Fibroblast of skin of right biceps (primary cell): ENCODE measurements at places on chromosomes 3 and 15.

GRCh38 chr3:28917895-28918475, 362.9 kb upstream of the RBMS3 start:
- DNase-seq = no peak

- DNase-seq = peak; percentile 81
Observed at GRCh38 chr3:41710646-41711388, 251.1 kb downstream of the ULK4 start.

GRCh38 chr3:14425581-14426304, 23.3 kb downstream of the SLC6A6 start:
- DNase-seq = no peak

- peak; percentile 33 for DNase-seq
Observed at GRCh38 chr3:139937674-139938279, 2.8 kb downstream of the CLSTN2 start.

DNA sequence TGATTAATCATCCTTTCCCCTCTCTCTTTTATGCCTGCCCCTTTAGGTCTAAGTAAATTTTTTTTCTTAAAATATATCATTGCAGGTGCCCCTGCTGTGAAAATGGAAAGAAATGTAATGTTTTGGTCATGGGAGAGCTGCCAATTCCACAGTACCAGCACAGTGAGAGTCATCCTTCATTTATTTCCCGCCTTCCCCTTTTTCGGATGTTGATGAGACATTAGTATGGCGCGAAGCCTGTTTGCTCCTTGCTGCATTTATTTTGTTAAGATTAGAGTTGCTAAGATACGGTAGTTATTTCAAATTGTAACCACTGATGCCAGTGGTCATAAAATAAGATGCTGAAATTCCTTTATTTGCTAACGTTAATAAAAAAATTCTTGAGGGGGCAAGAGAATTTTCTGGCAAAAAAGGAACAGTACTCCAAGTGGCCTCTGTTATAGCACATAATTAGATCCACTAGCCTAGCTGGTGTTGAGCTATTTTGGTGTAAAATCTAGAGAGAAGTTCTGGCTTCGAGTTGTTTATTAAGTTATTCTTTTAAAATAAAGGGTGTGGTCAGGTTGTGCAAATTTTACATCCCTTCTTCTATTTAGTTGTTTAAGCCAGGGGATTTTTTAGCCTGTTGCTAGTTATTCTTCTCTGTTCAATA, 62.8 kb downstream of the MDFIC2 start:
- DNase-seq = peak; percentile 6

GRCh38 chr15:98755781-98756180, 107.4 kb downstream of the IGF1R start:
- peak; percentile 16 for DNase-seq

- DNase-seq = peak; percentile 93
Observed at GRCh38 chr3:39166932-39167532, 13.6 kb upstream of the CSRNP1 start.

DNA sequence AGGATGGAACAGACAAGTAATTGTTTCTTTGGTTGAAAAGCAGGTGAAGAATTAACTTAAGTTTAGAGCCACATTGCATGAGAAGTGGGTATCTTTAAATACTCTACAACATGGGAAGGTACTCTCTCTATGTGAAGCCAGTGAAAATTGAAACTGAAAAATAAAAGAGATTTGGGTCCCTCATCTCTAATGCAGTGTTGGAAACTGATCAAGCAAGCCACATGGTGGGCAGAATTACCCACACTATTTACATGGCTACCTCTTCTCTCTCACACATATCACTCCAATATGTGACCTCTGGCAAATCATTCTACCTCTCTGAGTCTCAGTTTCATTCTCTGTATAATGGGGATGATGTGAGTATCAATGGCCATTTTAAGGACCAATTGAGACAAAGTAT, 339.0 kb downstream of the IL5RA start:
- DNase-seq = no peak

- no peak for DNase-seq
Observed at GRCh38 chr3:128194843-128195242, 41.6 kb downstream of the EEFSEC start.

- DNase-seq = no peak
Observed at GRCh38 chr15:96362755-96363651, 32.5 kb downstream of the NR2F2 start.

- peak; percentile 64 for DNase-seq
Observed at GRCh38 chr3:87414271-87414670, 137.9 kb upstream of the POU1F1 start.

DNA sequence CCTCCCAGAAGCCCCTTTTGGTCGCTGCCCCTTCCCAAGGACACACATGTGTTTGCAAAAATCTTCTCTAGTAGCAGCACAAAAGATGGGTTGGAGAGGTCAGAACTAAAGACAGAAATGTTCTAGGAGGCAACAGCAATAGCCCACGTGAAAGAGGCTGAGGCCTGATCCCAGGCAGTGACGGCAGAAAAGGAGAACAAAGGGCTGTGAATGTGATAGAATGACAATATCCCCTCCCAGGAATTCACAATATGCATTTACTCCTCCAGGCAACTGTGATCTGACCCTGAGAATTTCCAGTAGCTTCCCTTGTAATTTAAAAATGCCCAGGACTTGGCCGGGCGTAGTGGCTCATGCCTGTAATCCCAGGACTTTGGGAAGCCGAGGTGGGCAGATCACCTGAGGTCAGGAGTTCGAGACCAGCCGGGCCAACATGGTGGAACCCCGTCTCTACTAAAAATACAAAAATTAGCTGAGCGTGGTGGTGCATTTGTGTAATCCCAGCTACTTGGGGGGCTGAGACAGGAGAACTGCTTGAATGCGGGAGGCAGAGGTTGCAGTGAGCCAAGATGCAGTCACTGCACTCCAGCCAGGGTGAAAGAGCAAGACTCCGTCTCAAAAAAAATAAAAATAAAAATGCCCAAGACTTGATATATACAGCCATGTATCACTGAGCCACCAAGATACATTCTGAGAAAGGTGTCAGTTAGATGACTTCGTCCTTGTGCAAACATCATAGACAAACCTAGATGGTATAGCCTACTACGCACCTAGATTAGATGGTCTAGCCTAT, 43.6 kb upstream of the PIAS1 start:
- no peak for DNase-seq

- no peak for DNase-seq
Observed at GRCh38 chr3:52593103-52593502, 56.7 kb downstream of the UQCC5 start.

DNA sequence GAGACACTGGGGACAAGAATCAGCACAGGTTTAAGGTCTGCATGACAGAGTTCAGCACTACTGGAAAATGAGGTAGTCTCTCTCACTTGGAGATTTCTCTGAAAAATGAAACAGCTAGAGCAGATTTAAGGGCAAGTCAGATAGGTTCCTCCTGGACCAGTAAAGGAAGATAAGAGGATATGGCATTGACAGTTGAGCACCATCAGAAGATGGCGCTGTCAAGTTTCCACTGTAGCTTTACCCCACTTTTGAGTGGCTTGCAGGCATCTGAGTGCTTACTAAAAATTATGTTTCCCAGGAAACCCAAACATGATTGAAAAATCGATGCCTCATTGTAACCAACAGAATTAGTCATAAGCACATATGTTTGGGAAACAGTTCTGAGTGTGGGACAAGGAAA, 407.2 kb upstream of the UBE2E2 start:
- DNase-seq = no peak

DNA sequence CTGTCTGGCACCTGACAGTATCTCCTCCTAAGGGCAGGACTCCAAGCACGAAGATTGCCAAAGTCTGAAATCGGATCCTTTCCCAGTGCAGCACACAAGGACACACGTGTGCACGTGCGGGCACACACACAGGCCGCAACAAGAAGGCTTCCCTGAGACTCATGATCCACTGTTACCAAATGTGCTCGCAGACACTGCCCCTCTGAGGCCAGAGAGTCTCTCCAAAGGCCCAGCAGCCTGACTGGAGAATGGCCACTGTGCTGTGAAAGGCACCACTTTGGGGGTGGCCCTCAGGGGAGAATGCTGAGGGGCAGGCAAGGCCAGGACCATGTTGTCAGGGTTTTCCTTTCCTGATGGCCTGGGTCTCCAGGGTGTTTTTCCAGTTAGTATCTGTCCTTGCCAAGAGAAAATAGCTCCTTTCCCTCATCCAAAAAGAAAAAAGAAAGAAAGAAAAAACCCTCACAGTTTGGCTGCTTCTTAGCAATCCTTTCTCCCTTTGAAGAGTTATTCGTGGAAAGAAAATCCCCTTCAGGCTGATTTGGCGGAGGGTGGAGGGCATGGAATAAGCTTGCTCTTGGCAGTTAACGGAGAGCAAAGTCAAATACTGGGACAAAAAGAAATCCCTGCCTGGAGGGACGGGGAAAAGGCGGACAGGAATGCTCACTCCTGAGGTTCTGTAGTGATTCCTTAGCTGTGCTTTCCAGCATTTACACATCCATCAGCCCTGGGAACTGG, 112.2 kb upstream of the ETV5 start:
- no peak for DNase-seq

DNA sequence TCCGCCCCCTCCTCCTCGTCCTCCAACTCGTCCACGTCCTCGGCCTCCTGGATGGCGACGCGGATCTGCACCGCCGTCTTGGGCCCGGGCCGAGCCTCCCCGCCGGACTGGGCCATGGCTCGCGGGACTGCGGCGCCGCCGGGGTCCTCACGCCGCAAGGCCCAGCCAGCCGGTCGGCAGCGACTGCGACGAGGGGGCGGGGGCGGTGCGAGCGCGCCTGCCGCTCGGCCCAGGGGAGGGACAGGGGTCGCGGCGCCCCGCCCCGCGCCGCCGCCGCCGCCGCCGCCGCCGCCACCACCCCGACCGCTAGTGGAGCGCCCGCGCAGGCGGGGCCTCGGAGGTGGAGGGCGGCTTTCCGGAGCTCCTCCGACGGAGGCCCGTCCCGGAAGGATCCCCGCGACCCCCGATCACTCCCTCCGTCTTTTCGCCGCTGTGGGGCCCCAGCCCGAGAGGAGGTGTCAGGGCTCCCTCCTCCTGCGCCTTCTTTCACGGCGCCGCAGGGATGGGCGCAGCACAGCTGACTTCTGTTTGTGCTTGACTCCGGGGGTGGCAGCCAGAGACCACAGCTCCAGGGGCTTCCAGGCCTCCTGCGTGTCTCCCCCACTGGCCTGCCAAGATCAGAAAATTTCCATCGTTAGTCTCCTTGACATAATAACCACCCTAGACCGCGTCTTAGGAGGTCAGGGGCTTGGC, at the start of gene LARP6:
TSS of gene LARP6 (minus strand) at position 185 of the 693 bp plus-strand sequence. CDS start at position 116, 69 bp downstream.
- DNase-seq = peak; percentile 72

DNA sequence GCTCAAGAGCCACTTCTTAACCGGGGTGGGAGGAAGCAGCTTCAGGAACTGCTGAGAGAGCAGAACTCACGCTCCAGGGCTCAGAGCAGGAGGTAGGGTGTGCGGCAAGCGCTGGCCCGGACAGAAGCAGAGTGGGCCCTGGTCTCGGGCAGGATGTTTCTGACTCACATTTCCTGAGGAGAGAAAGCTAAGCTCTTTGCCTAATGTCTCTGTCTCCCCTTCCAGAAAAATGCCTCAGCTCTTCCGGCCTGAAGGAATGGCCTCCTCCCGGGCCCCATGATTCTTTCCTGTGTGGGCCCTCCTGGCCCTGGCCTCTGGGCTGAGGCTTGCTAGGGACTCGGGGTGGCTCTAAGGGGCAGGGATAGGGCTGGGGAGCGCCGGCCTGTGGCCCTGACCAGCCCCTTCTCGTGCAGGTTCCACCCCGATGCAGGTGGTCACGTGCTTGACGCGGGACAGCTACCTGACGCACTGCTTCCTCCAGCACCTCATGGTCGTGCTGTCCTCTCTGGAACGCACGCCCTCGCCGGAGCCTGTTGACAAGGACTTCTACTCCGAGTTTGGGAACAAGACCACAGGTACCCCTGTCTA, 4.1 kb upstream of the STAB1 start:
- DNase-seq = no peak

GRCh38 chr3:197546307-197547085, 9.3 kb downstream of the BDH1 start:
- DNase-seq = no peak

- peak; percentile 77 for DNase-seq
Observed at GRCh38 chr3:150227839-150228238, 180.3 kb upstream of the TSC22D2 start.

GRCh38 chr3:16883723-16884083, 1.1 kb upstream of the PLCL2 start:
- DNase-seq = no peak

DNA sequence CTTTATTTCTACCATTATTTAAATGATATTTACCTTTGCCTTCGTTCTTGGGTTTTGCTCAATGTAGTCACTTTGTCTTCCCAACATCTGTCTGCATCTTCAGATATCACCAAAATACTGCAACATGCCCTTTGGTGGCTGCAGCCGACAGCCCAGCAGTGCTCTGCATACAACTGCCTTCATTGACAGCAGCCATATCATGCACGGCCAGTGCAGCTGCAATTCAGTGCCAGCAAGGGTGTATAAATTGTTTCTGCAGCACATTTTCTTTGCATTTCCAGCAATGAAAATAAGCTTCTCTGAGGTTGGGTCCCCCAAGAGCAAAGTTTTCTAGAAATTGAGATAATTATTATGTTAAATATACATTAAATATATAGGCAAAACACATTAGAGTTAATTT, 6.0 kb upstream of the PLSCR5 start:
- no peak for DNase-seq

- no peak for DNase-seq
Observed at GRCh38 chr3:7915356-7915755, 586.3 kb upstream of the LMCD1 start.

DNA sequence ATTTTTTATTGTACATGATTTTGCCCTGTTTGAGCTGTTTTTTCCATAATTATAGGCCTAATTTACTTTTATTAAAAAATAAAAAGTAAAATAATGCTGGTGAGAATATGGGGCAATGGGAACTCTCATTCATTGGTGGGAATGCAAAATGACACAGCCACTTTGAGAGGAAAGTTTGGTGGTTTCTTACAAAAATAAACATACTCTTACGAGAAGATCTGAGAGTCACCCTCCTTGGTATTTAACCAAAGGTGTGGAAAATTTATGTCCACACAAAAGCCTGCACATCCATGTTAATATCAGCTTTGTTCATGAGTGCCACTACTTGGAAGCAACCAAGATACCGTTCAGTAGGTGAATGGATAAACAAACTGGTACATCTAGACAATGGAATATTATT, 9.8 kb downstream of the MUC13 start:
- DNase-seq = no peak

DNA sequence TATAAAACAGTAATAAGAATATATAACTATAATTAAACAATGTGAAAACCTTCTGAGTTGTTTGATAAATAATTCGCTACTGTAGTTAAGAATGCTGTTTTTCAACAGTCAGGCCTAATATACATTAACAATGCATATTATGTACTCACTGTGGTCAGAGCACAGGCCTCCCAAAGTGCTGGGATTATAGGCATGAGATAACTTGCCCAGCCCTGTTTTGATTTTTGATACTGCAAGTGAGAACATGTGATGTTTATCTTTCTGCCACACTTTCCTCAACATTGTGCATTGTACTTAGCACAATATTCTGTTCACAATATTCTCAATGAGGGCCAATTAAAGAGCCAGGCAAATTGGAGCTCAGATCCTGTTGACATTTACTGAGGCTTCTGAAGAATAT, 274.5 kb upstream of the RARB start:
- DNase-seq = no peak

- DNase-seq = no peak
Observed at GRCh38 chr15:60721257-60721626, 242.3 kb upstream of the ICE2 start.
